ENCODE measurements at places on chromosomes 3 and 15.

- DNase-seq: no peak
These were observed 12.2 kb downstream of the SEMA7A start for GRCh38 chr15:74421302-74422245.

DNA sequence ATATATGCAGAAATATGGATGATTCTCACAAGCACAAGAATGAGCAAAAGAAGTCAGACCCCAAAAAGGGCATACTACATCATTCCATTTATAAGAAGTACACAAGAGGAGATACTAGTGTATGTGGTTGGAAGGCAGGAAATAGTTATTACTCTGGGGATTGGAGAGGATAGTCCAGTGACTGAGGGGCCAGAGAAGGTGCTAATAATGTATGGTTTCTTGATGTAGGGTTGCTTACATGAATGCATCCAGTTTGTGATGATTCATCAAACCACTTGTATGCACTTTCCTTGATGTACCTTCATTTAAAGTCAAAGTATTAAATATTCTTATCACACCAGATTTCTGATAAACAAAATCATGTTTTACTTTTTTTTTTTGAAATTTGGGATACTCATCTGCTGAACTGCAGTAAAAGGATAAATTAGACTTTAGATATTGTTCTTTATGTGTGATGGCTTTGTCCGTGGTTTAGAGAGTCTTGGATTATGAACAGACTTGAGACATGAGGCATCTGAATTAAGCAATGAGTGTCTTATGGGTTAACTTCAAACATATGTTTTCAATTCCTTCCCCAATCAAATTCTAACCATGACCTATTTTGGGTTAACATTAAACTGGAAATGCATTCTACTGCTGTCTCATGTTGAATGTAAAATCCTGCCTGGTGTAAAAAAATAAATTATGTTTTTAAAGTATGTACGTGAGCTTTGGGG, 171.2 kb downstream of the SEMA6D start:
- no peak for DNase-seq

GRCh38 chr3:109631897-109632296, 294.6 kb upstream of the DPPA4 start:
- DNase-seq: no peak

- DNase-seq: peak; percentile 87
These were observed 194.6 kb downstream of the ADAMTSL3 start for GRCh38 chr15:83848315-83849050.

GRCh38 chr3:168371846-168372245, 276.1 kb upstream of the GOLIM4 start:
- no peak for DNase-seq

- DNase-seq: no peak
These were observed 38.4 kb downstream of the PML start for GRCh38 chr15:74032606-74033561.

DNA sequence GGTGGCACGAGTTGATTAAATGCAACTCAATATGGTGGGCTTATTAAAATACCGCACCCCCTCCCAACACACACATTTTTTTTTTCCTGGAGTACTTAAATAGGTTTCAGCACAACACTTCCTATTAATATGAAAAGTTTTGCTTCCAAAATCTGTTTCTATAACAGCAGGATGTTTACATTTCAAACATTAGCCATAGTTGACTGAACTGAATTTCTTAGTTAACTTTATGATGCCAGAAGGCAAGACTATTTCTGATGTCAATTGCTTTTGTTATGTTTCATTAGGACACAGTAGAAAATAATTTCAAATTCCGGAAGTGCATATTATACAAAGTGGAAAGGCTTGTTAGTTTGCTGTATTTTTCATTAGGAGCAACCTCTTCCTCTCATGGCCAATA, 104.7 kb downstream of the UACA start:
- no peak for DNase-seq

- no peak for DNase-seq
These were observed 127.9 kb downstream of the SLC25A26 start for GRCh38 chr3:66348704-66349103.

- no peak for DNase-seq
These were observed 4.5 kb upstream of the GATA2 start for GRCh38 chr3:128497305-128498126.

DNA sequence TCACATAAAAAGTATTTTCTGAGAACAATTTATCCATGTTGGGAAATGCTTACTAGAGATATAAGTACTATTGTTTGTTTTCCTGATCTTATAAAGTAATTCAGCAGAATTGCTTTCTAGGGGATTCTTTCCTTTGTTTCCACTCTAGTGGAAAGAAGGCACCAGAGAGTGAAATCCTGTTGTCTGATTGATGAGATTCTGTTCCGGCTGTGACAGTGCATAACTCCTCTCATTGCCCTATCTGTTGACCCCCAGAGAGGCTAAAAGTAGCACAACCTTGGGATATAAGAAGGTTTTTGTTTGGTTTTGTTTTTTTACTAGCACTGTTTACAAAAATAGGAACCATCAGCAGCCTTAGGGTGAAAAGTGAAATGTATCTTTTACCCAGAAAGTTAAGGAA, 114.1 kb downstream of the ALCAM start:
- DNase-seq: no peak

DNA sequence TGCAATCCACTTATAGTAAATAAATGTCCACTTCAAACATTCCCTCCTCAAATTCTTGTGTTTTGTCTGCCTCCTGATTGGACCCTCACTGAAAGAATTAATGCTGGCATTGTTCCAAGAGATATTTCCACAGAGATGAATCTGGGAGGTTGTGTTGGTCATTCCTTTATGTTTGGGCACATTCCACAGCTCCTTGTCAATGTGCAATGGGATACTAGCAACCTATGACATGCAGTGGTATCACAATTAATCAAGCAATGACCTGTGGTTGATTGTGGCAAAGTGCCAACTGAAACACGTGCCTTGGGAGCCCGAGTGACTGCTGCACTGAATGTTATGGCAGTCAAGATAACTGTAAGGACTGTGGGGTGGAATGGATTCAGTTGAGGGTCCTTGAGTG, 55.0 kb upstream of the SNRPN start:
- no peak for DNase-seq

GRCh38 chr3:13167064-13167743, 94.0 kb upstream of the IQSEC1 start:
- no peak for DNase-seq

- DNase-seq: no peak
These were observed 346.5 kb downstream of the ROBO1 start for GRCh38 chr3:79421273-79421672.

DNA sequence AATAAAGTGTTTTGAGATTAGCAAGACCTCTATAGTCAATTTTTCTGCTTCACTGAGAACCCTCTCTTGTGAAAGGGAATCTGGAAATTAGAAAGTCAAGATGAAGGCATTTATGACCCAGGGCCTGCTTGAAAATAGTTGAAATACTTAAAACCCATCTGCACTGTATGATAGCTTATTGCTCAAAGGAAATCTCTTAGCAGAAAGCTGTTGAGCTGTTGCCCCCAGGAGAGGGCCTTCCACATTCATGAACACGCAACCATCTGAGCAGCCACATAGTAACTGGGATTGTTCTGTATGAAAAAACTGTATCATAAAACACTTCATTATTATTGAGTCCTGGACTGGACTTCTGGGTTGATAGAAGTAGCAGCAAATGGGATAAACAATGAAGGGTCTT, 106.4 kb upstream of the PTX3 start:
- no peak for DNase-seq

DNA sequence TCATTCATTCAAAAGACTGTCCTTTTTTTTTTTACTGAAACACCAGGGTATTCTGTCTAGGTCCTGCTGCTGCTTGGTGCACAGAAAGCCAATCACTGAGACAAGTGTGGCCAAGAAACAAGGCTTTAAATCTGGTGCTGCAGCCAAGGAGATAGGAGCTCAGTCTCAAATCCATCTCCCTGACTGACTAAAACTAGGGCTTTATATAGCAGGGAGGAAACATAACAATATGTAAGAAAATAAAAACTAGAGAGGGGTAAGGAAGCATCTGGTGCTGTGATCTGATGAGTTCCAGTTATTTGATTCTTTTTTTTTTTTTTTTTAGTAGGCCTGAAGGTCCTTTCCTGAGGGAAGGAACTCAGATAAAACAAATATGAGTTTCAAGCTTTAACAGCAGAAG, 139.8 kb downstream of the ATG7 start:
- DNase-seq: no peak

GRCh38 chr15:74270854-74271520, 34.9 kb downstream of the CCDC33 start:
- DNase-seq: no peak

GRCh38 chr3:149388531-149389417, 11.3 kb upstream of the TM4SF1 start:
- DNase-seq: no peak

DNA sequence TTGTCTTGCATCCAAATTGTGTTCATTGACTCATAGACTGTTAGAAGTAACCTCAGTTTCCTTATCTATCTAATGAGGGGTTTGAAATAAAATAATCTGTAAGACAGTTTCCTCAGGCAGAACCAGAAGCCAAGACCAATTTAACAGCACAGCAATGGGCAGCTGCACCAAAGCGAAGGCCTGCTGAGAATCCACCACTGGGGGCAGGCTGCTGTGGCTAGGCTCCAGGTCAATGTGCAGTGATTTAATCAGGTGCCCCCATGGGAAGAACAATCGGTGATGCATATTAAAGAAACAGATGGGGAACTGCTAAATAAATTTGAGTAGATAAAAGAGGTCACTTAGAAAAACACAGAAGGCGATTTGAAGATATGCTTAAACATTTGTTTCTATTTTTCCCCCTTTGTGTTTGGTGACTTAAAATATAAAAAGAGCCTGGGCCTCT, 28.0 kb upstream of the TMOD3 start:
- no peak for DNase-seq

- DNase-seq: peak; percentile 71
These were observed 47.8 kb upstream of the C3orf70 start for GRCh38 chr3:185200639-185201038.

DNA sequence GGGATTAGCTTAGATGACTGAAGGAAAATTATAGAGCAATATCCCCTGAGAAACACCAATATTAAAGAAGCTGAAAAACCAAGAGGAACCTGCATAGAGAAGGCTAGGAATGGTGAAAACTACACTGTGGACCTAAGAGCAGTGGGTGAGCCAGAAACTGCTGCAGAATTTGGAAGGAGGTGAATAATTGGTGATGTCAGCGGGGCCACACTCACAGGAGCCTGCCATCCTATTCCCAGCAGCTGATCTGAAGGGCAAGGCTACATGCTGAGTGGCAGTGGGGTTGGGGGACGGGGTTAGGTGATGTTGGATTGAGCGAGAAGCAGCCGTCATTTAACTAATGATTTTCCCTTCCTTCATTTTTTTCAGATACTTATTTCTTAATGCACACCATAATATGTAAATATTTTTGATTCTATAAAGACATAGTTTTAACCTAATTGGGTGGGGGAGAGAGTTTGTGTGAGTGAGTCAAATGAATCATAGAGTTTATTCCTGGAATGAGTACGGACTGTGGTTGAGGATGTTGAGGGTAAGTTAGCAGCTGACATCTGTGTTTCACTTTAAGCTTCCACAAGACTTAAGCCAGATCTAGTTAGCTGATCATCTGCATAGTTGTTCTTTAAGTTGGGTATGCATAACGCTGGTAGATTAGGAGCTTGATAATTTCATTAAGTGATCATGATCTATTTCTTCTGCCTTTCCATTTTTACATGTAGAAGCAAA, 222.8 kb downstream of the PTPRG start:
- DNase-seq: peak; percentile 64

DNA sequence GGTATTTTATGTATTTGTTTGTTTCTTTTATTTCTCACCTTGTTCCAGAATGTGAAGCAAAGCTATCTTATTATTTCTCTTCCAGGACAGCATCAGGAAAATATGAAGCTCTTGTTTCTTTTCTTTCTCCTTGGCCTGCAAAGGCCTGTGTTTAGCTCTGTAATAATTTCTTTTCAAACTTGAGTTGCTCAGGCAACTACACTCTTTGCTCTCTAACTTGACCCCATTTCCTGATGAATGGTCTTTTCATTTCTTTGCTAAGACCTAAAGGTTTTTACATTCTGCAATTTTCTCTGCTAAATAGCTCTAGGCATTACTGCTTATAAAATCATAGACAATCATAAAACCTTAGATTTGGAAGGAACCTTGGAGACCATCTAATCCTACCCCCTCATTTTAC, 26.2 kb upstream of the ZNF770 start:
- no peak for DNase-seq

DNA sequence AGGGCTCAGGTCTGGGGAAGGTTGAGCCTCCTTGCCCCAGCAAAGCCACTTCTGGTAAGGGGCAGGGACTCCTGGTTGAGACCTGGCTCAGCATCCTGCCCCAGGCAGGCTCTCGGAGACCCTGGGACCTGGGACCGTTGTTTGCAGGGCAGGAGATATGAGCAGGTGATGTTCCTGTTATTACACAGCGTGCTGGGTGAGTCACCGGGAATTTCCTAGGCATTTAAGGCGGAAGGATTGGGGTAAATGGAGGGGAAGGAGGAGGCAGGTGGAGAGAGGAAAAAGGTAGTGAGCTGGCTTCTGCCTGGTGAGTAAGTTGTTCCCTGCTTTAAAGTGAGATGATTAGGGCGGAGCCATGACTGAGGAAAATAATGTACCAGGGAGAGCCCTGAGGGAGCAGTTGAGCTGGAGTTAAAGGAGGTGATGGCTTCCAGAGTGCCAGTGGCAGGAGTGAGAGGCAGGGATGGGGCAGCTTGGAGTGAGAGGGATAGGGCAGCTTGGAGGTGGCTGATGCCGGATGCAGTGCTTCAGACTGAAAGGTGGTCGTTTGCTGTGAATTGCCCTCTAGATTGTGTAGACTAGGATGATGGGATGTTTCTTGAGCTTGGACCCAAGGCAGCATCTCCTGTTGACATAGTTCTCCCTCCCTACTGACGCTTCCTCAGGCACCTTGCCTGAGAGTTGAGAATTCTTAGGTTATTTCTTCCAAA, 79.4 kb downstream of the AAGAB start:
- no peak for DNase-seq

- no peak for DNase-seq
These were observed 1.4 kb upstream of the ST3GAL6 start for GRCh38 chr3:98761643-98762229.

All from stromal cell of bone marrow (primary cell).